ENCODE measurements at places on chromosomes 2 and 18. TPM values are rescaled to one million over a fixed set of nuclear protein-coding genes. Genes with fewer than 3 reads are reported as not detected.

- DNase-seq: no peak
These were observed 116.1 kb upstream of the STK17B start for GRCh38 chr2:196287523-196287922.

DNA sequence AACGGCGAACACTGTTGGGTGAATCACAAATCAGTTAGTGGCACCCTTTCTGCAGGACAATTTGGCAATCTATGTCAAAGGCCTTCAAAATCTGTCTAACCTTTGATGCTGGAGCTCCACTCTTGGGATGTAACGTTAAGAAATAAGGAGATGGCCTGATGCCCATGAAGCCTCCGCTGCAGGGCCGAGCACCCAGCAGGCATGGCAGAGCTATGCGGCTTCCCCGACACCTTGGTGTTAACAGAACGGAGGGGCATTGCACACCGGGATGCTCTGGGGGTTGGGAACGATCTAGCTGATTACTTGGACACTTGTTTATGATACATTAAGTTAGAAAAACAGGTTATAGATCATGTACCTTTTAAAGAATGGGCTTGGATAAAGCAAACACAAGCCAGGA, 265.3 kb downstream of the HDAC4 start:
- no peak for DNase-seq

GRCh38 chr2:154640000-154640399, 58.5 kb upstream of the KCNJ3 start:
- DNase-seq: no peak

DNA sequence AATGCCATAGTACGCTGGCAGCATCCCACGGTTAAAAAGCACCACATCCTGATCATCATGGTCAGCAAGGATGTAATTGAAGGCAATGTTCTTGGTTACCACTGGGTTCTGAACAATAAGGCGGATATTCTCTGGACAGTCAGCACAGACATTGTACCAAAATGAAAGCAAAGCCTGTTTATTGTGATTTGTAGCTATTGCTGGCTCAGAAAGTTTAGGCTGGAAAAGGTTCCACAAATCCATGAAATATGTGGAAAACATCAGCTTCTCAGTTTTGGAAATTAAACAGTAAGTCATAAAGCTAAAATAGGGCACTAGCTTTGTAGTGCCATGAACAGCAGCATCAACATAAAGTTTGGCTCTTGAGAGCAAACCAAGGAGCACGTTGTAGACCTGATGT, 52.2 kb downstream of the C2orf74 start:
- DNase-seq: no peak

GRCh38 chr2:216066230-216066629, 15.4 kb downstream of the PECR start:
- DNase-seq: peak; percentile 33

DNA sequence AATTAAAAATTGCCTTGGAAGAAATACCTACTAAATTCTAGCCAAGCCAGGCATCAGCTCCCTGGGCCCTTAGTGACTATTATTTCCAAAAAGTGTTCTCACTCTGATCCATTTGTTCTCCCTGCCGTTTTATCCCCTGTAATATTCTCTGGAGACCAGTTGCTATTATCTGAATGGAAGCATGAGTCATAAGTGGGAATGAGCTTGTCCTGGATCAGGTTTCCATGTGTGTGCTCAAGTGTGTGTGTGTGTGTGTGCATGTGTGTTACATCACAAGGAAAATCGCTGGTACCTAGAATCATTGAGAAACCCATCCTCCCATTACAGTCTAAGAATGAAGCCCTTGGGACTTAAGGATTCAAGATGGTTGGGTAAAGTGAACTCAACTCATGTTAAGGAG, 130.3 kb upstream of the CXCR4 start:
- peak; percentile 83 for DNase-seq

DNA sequence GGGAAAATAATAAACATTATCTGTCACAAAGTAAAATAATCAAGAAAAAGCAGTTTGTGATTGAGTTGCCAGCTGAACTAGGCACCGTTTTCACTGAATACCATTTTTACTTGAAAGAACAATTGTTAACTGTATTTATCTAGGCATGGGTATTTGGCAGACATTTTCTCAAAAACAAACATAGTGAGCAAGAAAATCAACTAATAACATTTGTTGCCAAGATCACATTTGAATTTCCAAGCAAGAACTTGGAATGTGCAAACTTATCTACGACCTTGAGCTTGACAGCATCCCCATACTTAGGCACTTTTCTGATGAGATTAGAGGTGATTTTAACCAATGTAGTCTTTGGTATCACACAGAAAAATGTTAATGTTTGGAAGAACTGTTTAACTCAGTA, 16.7 kb downstream of the SS18 start:
- DNase-seq: peak; percentile 3

- DNase-seq: no peak
These were observed 49.7 kb downstream of the SCN7A start for GRCh38 chr2:166444306-166444705.

DNA sequence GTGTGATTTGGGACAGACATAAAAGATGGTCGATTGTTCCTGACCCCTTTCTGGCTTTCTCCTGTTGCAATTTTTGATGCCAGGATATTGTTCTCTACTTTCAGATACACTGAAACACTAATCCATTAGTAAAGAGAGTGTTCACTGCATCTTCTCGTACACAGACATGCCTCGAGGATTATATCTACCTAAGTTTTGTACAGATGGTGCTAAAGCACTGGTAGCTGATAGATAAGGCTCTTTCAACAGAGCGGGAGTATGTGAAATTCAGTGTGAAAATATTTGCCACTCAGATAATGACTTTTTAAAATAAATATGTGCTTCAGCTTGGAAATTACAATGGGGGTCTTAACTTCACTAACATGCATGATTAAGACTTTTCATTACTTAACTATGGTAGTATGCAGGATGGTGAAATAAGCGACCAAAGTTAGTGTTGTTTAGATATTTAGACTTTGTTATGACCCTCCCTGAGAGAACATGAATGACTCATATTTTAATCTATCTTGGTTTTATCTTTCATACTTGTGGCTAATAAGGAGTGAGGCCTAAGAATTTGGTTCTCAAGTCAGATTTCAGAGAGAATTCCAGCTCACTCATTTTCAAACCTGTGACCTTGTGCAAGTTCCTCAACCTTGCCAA, 474.9 kb downstream of the NRXN1 start:
- DNase-seq: peak; percentile 97

DNA sequence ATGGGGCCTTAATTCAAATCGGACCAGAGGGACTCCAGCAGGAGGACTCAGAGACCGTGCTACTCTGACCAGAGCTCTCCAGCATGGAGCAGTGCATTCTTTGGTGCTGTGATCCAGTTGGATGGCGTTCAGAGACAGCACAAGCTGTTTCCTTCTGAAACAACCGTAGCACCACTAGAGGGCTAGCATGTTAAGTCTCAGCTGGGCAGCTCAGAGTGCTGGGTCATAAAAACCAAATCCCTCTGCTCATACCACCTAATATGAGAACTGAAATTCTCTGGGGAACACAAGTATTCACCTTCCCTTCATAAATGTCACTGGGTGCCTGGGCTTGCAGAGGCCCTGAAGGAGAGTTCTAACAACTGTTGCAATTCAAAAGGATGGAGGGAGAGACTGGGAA, 97.7 kb upstream of the TFCP2L1 start:
- DNase-seq: no peak

DNA sequence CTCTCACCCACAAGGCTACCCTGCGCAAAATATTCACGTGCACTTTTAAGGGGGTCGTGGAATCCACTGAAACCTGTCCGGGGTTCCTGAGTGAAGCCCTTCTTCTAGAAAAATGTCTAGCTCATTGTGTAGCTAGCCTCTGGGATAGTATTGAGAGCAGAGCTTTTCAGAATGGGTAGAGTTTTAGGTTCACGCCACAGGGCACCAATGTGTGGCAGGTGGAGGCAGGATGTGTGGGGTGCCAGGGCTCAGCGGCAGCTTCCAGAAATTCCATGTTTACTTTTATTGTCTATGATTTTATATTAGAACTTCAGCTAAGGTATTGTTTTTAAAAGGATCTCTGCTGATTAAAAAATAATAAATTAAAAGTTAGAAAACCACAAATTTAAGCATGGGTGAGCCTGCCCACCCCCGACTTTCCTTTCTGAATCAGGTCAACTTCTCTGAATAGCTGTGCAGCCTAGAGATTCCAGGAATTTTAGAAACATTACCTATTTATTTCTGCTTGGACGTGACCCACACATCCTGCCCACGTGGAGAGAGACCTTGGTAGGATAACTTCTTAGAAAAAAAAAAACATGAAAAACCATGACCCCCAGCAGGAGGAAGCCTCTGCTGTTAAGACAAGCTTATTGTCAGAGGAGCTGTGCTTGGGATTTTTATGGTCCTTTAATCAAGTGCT, 163.7 kb downstream of the CTIF start:
- DNase-seq: no peak

- DNase-seq: no peak
These were observed 114.5 kb downstream of the TMEM18 start for GRCh38 chr2:562391-563364.

DNA sequence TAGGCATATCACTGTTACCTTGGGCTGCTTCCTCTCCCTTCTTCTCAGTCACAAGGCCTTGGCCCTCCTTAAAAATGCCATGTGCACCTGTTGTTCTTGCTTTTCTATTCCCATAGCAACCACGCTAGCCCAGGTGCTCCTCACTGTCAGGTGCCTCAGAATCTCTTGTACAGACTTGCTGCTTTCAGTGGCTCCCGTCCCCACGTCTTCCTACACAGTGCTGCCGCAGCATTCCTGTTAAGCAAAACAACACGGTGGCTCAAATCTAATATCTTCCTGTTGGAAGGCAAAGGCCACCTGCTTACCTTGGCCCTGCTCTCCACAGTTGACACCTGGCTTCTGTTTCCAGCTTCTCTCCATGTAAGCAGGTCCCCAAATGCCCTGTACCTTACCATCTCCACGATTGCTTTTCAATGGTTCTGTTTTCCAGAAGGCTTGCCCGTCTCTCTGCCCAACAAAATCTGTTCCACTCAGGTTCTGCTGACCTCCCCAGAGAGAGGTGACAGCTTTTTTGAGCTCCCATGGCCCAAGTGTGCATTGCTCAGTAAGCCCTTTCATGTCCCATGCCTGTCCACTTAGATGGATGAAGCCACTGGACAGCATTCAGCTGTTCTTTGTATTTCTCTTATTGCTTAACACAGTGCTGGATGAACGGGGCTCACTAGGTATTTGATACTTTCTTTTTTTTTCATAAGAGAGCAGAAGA, 240.4 kb downstream of the PRKCE start:
- peak; percentile 33 for DNase-seq

DNA sequence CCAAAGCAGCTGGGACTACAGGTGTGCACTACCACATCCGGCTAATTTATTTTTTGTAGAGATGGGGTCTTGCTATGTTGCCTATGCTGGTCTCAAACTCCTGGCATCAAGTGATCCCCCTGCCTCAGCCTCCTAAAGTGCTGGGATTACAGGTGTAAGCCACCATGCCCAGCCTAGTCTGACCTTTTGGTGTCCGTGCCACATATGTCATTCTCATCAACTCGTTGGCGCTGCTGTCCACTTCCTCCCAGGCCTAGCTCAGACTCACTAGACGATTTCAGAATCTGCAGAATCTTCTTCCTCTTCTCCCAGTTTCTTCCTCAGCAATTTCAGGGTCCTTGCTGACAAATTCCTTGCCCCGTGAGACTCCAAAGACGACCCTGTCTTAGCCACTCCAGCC, 39.8 kb upstream of the DNMT3A start:
- no peak for DNase-seq

DNA sequence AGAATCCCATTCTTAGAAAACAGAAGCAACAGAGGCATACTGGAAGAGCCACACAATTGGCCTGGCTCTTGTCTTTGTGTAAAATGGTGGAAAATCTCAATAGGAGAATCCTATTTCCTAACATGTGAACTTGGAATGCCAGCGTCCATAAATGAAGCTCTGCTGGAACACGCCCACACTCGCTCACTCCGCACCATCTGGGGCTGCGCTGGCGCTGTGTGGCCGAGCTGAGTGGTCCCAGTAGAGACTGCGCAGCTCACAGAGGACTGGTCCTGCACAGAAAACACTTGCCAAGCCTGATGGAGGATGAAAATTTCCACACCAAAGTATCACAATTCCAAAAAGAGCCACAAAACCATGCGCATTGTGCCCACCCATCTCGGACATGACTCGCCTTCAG, 56.2 kb downstream of the PXDN start:
- DNase-seq: no peak

GRCh38 chr2:173553593-173553992, 198.9 kb downstream of the CDCA7 start:
- DNase-seq: peak; percentile 52

- peak; percentile 34 for DNase-seq
These were observed 36.6 kb upstream of the ASB1 start for GRCh38 chr2:238389988-238390589.

DNA sequence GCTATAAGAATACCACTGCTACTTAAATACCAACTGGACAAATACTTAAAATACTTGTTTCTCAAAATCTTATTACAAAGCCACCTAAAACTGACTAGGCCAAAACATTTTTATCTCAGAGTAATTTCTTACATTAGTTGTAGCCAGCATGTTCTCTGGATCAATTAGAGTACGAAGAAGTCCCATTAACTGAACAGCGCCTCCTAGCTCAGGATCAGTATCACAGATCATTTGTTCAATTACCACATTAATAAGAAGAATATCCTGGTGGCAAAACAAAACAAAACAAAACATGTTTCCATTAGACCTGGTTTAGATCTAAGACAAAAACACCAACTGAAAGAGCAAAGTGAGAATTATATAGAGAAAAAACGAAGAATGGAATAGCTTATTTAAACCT, 36.0 kb downstream of the PPP4R3B start:
- DNase-seq: no peak

DNA sequence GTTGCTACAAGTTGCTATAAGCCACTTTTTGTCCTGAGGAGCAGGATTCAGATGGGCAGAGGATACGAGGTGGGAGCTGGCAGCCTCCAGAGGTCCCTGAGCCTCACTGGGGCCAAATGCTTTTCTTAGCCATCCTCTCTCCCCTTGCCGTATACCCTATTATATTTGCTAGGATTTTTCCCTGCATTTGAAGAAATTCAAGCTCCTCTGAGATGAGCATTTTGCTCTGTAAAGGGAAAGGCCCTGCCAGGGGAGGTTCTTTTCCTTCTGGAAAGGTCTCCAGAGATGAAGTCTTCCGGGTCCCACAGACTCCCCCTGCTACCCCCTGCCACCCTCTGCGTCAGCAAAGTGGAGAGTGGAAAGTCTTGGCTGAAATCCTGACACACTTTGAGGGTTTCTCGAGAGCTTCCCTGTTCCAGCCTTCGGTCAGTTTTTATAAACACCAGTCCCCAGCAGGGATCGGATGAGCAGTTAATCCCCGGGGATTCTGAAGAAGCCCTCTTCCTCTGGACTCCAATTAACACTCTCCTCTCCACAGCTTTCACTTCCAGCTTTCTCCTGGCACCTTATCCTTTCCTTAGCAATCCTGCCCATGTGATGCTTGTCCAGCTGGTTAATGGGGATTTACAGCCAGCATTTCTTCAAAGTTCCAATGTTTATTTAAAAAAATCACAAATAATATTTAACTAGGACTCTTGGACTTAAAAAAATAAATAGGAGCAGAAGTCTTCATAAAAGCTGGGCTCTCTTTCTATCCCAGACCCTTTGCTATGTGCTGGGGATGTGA, 13.1 kb downstream of the CYRIA start:
- peak; percentile 82 for DNase-seq

- no peak for DNase-seq
These were observed 219.6 kb downstream of the CYP26B1 start for GRCh38 chr2:71927757-71928715.

The TCF7L1 gene
- 1.9 TPM for polyA plus RNA-seq

The GMCL1 gene
- polyA plus RNA-seq: 7.6 TPM

The CD8A gene
- not detected for polyA plus RNA-seq

The SERPINB3 gene
- polyA plus RNA-seq: not detected

The LYG2 gene
- polyA plus RNA-seq: not detected

The GALNT14 gene
- polyA plus RNA-seq: 0.15 TPM

The IL37 gene
- not detected for polyA plus RNA-seq
